ENCODE measurements at places on chromosomes 3 and 15. TPM values are rescaled to one million over a fixed set of nuclear protein-coding genes. Genes with fewer than 3 reads are reported as not detected.

- DNase-seq = peak; percentile 7
Observed at GRCh38 chr15:76235186-76235826, 76.0 kb downstream of the ETFA start.

GRCh38 chr3:195574497-195575304, 9.0 kb downstream of the APOD start:
- no peak for DNase-seq

GRCh38 chr3:97862582-97862981, 40.8 kb downstream of the CRYBG3 start:
- DNase-seq = no peak

DNA sequence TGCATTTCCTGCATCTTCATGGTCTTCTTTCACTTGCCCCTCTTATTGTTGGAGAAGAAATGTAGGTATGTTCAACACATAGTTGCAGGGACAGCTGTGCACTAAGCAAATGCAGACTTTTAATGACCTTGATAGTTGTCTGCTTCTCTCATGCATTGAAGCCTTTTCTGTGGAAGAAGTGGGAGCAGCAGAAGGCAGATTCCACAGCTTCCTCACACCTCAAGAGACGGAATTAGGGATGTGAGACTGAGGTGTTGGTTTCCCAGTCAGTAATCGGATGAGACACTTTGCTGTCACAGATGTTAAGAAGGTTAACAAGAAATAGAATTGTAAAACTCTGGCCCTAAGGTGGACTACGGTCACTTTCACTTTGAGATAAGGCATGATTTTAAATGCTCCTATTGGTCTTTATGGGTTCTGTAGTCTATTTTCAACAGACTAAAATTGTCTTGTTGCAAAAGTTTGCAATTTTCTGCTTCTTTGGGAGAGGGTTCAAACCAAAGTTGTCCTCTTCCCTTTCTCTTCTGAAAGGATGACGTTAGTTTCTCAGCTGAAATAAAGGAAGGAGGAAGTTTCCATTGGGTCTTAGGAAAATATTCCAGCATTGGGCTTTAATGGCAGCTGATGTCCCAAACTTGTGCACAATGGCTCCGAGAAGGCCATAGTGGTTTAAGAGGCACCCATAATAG, 117.4 kb downstream of the LPP start:
- DNase-seq = no peak

DNA sequence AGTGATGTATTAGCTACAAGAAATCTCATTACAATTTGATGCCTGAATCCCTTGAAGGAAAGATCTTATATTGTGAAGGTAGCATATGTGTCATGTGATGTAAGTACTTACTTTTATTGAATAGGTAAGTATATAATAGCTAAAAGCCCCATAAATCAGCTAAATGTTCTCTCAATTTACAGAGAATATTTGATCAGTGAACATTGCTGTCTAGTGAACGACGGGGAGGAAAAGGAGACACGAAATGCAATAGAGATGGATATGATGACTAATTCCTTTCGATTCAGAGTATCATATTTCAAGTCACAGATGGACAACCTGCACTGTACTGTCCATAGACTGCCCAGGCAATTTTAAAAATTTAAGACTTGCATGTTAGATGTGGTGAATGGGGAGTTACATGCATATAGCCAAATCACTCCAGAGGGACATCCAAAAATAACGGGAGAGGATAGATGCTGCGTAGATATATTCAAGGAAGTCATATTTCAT, 462.1 kb upstream of the CDIN1 start:
- DNase-seq = no peak

DNA sequence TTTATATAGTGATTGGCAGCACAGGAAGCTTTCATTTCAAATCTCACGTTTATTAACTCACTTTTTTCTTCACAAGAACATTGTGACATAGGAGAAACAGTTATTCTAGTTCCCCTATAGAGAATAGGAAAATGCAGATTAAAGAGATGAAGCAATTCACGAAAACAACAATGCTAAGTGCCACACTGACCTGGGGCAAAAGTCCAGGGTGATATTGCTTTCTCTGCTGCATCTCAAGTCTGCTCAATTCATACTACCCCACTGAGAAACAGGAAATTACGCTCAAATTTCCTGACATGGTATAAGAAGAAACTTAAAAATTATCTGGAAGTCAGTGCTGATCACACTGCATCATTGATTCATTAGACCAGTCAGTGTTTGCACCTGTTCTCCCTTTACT, 66.7 kb upstream of the SEMA6D start:
- DNase-seq = no peak

DNA sequence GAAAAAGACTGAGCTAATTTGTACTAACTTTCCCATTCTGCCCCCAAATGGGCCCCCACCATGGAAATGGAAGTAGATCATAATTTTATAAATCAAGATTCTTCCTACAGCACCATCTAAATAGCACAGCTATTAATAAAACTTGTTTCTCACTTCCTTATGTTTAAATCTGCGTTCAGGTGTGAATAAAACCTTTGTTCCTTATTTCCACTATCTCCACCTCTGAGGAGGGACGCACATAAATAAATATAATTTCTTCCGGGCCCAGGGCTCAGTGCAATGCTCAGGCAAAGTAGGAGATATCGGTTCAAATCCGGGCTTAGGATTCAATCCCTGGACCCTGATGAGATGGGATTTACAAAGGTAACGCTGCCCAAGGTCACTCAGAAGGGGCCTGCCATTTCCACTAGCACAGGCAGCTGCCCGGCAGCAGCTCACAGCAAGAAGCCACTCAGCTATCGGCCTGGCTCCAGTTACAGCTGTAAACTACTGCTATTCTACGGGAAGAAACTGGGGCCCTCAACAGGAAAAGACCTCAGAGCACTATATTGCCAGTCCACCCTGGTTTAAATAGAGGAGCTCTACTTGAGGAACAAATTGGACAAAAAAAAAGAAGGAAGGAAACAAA, 52.5 kb downstream of the FOXP1 start:
- DNase-seq = no peak

DNA sequence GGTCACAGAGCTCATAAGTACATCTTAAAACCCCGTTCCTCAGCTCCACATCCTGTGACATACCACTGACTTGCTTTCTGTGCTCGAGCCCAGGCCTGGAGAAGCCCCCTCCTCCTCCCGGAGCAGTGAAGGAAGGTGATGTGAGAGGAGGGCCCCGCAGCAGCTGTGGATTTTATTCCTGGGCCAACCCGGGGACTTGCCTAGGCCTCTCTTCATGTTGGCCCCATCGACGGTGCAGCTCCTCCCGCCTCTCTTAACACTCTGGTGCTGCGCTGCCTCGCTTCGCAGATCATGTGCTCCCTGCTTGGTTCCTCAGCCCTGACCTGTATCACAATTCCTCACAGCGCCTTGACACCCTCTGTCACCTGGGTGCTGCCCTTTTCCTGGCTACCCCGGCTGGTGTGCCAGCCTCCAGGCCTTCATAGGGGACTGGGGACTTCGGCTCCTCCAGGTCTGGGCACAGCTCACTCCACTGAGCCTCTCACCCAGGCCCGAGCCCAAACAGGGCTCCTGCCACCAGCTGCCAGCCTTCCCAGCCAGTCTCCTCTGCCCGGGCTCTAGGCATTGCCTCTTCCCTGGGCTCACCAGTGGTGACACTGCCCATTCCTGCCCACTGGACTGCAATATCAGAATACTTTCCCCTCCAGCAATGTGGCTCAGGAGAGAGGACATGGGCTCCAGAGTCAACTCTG, 21.5 kb downstream of the MAGEF1 start:
- no peak for DNase-seq

GRCh38 chr3:56753206-56753820, 48.4 kb downstream of the ARHGEF3 start:
- peak; percentile 30 for DNase-seq

DNA sequence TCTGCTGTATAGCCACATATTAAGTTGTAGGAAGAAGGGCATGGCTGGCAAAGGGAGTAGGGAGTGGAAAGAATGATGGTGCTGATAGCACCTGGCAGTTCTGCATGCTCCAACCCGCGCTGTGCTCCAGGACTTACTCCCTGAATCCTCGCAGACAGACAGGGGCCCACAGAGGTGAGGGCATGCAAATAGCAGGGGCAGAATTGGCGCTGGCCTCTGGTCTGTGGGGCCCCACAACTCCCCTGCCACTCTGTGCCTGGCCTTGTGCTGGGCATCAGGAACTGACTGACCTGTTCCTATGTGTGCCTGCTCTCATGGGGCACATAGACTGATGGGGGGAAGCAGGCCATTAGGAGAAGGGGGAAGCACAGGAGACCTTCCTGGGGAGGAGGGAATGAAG, 20.9 kb downstream of the HDAC11 start:
- no peak for DNase-seq

GRCh38 chr15:59379531-59379930, 6.9 kb upstream of the MYO1E start:
- no peak for DNase-seq

DNA sequence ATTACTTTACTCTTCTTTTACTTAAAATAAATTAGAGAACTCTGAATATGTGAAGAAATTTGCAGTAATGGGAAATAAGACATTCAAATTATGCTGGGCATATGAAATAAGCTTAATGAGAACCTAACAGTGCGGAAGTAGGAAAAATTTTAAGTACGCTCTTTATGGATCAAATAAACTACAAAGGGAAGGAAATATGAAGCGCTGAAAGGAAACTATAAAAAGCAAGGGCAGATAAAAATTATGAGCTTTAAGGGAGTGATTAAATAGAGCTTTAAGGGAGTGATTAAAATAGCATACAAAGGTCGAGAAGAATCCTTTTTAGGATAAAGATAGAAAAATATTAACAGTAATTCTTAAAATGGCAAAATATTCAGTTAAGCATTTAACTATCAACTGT, 118.3 kb upstream of the AADACL2 start:
- DNase-seq = no peak

DNA sequence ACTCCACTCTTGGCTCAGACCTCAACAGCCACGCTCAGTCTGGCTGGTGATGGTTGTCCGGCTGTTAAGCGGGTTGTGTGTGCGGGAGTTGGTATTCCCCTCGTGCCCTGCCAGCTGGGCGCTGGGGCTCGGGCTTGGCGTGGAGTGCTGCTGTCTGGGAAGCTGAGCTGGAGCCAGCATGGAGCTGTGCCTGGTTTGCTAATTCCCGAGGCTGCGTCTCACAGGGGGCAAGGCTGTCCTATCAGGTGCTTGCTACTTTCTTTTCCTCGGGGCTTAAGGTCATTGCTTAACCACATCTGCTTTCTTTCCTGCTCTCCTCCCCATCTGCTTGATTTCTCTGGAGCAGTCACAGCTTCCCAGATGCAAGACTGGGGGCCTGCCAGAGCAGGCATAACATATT, 29.9 kb downstream of the PDIA5 start:
- no peak for DNase-seq

DNA sequence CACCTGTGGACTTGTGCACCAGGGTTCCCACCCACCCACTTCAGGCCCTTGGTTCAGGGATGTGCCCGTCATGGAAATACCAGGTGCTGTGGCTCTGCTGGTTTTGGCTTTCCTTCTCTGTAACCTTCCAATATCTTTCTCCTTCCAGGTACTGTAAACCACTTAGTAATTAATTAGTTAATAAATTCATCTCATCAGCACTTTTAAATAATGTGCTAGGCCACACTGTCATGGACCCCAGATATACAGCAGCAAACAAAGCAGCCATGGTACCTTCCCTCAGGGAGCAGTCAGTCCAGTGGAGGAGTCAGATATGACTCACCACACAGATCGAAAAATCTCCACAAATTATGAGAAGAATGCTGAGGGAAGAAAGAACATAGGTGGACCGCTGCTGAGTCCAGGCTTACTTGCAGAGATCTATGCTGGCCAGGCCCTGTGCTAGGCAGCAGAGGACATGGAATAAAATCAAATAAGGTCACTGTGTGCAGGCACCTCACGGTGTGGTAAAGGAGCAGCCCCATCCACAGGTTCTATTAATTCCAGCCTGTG, 6.8 kb upstream of the GATA2 start:
- no peak for DNase-seq

GRCh38 chr3:55885721-55886120, 398.6 kb upstream of the WNT5A start:
- no peak for DNase-seq

DNA sequence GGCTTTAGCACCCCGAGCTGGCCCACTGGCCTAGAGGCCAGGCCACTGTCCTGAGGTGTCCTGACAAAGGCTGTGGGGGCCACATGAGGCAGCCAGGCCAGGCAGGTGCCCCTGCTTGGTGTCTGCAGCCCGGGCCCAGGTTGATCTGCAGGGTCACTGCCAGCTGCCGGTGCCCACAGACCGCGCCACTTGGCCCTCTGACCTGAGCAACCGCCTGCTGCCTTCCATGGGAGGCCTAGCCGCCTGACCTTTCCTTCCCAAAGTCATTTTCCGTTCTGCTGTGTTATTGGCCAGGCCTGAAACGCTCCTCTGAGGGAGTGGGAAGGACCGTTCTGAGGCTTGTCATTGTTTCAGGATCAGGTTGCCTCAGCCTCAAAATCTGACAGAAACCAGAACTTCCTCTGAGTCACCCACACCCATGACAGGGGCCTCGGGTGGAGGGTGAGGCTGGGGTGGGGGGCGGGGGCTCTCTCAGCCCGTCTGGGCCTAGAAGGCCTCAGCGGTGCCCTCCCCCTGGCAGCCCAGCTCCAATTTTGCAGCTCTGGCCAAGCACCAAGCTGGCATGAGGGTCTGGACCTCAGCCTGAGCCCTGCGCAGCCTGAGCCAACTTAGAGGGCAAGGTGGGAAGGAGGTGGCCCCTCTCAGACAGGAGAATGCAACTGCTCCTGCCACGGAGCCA, 140.7 kb upstream of the MEF2A start:
- DNase-seq = peak; percentile 57

- peak; percentile 32 for DNase-seq
Observed at GRCh38 chr3:81910244-81910852, 148.9 kb upstream of the GBE1 start.

DNA sequence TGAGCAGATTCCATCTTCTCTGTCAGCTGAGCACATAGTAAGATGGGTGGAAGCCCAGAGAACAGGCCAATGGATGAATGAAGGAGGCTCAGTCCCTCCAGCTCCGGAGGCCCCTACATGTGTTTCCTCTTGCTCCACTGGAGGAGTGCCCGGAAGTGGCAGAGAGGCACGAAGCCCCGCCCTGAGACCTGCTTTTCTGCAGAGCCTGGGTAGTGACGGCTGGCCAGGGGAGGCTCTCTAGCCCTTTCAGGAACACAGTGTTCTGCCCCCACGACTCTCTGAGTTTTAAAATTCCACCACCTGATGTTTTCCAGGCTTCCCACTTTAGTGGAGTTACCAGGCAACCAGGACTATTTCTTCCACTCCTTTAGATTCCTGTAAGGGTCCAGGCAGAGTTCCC, 149.4 kb upstream of the SLC6A11 start:
- no peak for DNase-seq

DNA sequence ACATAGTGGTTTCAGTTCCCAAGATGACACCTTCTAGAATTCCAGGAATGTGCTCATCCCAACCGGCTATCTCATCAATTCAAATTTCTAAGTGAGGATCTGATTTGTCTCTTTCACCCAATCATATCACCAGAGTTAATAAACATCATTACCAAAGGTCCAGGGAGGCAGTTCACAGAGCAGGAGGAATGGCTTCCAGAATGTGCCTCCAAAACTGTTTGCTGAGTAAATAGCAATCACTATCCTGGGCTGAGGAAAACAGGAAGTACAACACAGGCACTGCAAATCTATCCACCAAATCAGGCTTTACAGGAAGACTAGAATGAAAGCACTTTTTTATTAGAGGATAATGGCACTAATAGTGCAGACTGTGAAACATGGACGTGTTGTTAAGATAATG, 61.5 kb downstream of the OSBPL10 start:
- DNase-seq = no peak

- DNase-seq = no peak
Observed at GRCh38 chr15:44633603-44634002, 29.9 kb downstream of the SPG11 start.

The DNAH12 gene
- 0.06 TPM for total RNA-seq

The XYLB gene
- total RNA-seq = 6.9 TPM

The SAMD7 gene
- total RNA-seq = not detected

The HTR3E gene
- total RNA-seq = not detected

The PLCB2 gene
- 195 TPM for total RNA-seq

The HGD gene
- total RNA-seq = 0.10 TPM

The PRKAR2A gene
- total RNA-seq = 26.4 TPM
